ENCODE measurements at places on chromosomes 7 and 10.

GRCh38 chr7:55494951-55495350 lies 77.4 kb downstream of the VOPP1 start:
- DNase-seq = no peak

DNA sequence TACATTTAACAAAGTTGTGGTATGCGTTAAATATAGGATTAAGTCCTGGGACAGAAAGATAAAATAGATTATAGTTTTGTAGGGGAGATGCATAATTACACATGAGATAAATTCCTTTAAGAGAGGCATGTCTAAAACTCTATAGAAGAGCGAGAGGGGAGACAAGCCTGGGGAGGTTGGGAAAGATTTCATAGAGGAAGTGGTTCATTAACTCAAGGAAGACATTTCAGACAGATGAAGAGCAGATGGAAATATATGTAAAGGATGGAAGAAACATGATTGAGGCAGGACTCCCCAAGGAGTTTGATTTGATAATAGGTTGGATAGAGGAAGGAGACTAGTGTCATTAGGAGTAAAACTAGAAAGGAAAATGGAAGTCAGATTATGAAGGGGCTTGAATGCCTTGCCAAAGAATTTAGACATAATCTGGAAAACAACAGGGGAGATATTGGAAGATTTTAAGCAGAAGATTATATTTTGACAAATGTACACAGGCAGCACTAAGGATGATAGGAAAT lies 96.1 kb downstream of the PHTF2 start:
- no peak for DNase-seq

GRCh38 chr7:43108255-43109011 lies 4.0 kb upstream of the HECW1 start:
- peak; percentile 2 for DNase-seq

- DNase-seq = no peak
Observed at GRCh38 chr10:132906836-132907235, 35.5 kb downstream of the CFAP46 start.

DNA sequence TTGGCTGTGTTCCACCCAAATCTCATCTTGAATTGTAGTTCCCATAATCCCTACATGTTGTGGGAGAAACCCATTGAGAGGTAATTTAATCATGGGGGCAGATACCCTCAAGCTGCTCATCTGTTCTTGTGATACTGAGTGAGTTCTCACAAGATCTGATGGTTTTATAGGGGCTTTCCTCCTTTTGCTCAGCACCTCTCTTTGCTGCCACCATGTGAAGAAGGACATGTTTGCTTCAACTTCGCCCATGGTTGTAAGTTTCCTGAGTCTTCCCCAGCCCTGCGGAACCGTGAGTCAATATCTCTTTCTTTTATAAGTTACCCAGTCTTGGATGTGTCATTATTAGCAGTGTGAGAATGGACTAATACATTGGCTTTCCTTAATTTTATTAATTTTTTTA lies 527.8 kb downstream of the MDFIC start:
- DNase-seq = no peak

GRCh38 chr7:35003679-35004303 lies 33.5 kb downstream of the DPY19L1 start:
- no peak for DNase-seq

GRCh38 chr7:127940381-127941160 lies 90.7 kb downstream of the LRRC4 start:
- DNase-seq = no peak

GRCh38 chr7:44392618-44393010 lies 67.2 kb upstream of the CAMK2B start:
- no peak for DNase-seq

- no peak for DNase-seq
Observed at GRCh38 chr7:55335151-55335550, 30.0 kb upstream of the LANCL2 start.

DNA sequence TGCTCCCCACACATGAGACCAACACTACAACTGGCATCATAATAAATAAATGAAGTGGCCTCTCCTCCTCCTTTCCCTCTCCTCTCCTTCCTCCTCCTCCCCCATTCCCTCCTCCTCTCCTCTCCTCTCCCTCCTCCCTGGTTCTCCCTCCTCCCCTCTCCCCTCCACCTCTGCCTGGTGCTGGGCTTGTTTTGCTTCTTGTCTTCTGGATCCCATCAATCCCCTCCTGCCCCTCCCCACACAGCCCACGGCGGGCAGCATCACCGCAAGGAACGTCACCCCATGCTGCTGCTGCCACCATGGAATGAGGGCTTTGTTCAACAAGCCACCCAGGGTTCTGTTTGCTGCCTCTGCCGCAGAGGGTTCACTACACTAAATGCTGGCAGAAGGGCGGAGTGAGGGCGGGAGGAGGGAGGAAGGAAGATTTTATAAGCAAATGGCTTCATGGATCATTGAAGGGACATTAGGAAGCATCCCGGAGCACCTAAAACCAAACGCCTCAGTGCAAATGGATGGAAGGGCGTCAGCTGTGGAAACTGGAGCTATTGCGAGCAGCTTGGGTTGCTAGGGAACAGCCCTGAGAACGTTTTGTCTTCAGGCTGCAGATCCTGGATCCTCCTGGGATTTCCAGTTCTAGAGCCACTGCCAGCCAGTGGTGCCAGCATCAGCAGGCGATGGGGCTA lies 379.7 kb upstream of the ZMIZ1 start:
- no peak for DNase-seq

- DNase-seq = no peak
Observed at GRCh38 chr10:102115775-102116174, 4.4 kb downstream of the LDB1 start.

GRCh38 chr10:61166489-61166888 lies 222.5 kb upstream of the RHOBTB1 start:
- no peak for DNase-seq

DNA sequence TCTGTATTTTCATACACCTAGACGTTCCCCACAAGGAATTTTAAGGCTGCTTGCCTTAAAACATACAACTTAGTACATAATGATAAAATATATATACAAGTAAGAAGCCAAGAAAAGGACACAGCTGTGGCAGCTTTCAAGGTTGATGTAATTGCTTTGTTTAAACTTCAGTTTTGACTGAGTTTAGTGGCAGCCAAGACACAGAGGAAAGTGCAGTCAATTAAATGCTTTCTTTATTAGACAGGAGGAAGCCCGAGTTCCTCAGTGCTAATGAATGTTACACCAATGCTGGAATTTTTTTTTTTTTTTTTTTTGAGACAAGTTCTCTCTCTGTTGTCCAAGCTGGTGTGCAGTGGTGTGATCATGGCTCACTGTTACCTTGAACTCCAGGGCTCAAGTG lies 11.2 kb upstream of the STK31 start:
- no peak for DNase-seq

- DNase-seq = no peak
Observed at GRCh38 chr10:52674474-52674873, 98.1 kb downstream of the MBL2 start.

DNA sequence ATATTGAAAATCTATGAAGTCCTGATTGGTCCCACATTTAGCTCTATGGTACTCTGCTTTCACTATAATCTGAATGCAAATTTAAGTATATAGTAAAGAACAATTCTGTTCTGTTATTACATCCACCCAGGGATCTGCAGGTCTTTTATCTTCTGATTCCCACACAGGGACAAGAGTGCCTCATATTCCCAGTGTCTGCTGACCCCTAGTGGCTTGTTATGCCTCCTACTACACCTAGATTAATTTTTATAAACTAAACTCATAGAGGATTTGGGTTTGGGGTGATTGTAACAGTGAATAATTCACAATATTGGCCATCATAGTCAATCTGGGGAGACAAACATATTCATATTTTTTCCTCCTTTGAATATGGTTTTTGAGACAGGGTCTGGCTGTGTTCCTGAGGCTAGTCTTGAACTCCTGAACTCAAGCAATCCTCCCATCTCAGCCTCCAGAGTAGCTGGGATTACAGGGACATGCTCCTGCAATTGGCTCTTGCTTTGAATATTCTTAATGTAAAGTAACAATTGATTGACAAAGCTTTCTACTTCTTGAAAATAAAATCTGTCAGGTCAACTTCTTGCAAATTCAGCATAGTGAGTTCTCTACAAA lies 282.1 kb downstream of the KCND2 start:
- no peak for DNase-seq

DNA sequence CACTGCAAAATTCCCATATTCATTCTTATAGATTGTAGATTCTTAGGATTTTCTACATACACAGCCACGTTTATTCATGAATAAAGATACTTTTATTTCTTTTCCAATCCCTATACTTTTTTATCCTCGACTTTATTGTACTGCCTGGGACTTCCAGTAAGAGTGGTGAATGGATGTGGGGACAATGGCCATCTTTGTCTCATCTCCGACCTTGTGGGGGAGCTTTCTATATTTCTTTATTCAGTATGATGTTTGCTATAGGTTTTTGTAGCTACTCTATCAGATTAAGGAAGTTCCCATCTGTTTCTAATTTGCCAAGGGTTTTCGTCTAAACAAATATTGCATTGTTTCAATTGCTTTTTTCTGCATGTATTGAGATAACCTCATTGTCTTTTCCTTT lies 184.3 kb downstream of the FOXP2 start:
- DNase-seq = no peak

GRCh38 chr7:118079369-118079768 lies 104.6 kb upstream of the LSM8 start:
- DNase-seq = no peak

- DNase-seq = no peak
Observed at GRCh38 chr10:60708666-60709065, 69.6 kb upstream of the CDK1 start.

DNA sequence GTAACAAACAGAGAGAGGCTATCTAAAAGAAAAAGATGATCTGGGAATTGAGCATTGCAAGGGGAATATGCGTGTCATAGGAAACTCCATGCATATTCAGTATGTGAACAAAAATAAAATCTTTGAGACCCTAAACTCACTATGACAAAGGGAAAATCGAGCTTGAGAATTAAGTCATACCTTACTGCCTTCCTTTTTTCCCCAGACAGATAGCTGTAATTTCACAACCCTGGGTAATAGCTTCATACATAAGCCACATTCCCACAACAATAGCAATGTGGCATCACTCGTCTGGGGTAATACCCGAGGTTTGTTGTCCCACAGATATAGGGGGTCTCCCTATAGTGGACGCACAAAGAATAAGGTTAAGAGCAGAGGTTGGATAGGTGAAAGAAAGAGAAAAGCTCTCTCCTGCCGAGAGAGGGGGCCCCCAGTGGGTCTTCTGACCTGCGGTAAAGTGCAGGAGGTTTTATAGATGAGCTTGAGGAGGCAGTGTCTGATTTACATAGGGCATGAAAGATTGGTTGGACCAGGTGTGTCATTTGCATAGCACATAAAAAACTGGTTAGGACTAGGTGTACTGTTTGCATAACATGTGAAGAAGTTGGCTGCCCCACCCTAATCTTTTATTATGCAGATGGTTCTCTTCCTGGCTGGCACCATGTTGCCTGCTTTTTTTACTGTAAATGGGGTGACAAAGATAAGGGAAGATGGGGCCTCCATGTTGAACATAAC lies 11.6 kb downstream of the CYP3A43 start:
- DNase-seq = no peak

- no peak for DNase-seq
Observed at GRCh38 chr10:130547368-130547767, 411.2 kb downstream of the GLRX3 start.

DNA sequence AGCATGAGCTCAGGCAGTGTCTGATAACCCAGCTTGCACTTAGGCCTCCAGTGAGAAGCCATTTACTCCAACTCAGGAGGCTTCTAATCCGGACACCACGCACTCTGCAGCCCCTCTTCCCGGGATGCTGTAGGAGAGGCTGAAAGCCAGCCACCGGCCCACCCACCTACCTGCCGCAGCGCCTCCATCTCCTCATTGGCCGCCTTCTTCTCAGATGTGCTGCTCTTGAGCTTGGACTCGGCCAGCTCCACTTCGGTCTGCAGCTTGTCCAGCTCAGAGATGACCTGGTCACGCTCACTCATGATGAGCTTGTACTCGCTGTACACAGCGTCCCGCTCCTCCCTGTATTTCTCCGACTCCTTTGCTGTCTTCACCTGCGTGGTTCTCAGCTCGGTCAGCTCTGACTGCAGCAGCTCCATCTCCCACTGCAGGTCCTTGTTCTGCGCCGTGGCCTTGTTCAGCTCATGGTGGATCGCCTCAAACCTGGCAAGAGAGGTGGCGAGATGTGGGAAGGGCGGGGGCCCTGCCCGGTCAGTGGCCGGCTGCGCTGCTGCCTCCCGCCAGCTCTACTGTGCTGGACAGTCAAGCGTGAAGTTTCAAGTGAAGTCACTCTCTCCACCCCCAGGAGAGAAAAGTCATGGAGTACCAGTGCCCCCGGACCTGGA lies 84.7 kb downstream of the DLG5 start:
- no peak for DNase-seq

GRCh38 chr7:43960933-43961332 lies 34.7 kb downstream of the UBE2D4 start:
- DNase-seq = no peak

GRCh38 chr10:35505241-35505873 lies 99.8 kb upstream of the GJD4 start:
- no peak for DNase-seq

- DNase-seq = no peak
Observed at GRCh38 chr7:26179826-26180497, 20.6 kb downstream of the HNRNPA2B1 start.

- no peak for DNase-seq
Observed at GRCh38 chr7:17212188-17212587, 86.3 kb upstream of the AHR start.

GRCh38 chr10:30227481-30227880 lies 121.6 kb downstream of the MTPAP start:
- DNase-seq = no peak

DNA sequence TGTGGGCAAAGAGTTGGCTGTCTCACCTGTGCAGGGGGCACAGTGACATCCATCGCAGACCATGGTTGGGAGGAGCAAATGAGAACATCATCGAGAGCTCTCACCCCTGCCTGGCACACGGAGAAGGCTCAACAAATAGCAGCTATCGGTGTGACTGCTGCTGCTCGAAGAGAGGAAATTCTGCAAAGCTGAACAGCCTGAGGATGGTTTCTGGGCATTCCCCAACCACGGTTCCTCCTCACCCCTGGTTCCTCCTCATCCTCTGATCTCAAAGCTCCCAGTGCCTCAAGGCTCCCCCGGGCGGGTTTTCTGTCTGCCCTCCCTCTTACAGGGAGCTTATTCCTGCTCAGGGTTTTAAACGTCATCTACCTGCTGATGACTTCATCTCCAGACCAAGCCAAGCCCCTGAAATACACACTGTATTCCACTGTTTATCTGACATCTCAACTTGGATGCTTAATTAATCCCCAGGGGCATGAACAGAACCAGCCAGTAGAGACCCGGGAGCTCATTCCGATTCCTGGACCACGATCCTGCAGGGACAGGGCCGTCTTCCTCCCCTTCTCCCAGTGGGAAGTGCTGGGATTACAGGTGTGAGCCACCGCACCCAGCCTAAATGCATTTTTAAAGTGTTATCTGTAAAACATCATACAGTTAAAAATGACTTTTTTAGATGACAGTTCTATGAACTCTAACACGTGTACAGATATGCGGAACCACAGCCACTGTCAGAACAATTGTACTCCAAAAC lies 19.5 kb upstream of the NOM1 start:
- no peak for DNase-seq
